Activated T-helper 9 cell treated with anti-CD3 and anti-CD28 coated beads, Interleukin-2, amount 50 U/mL, for 16 hours (primary cell): ENCODE measurements at places on chromosomes 12 and 14.

- no peak for DNase-seq
Observed at GRCh38 chr14:79076428-79076827, 906.3 kb downstream of the NRXN3 start.

- DNase-seq, result no peak
Observed at GRCh38 chr14:100989924-100990323, 86.4 kb upstream of the RTL1 start.

DNA sequence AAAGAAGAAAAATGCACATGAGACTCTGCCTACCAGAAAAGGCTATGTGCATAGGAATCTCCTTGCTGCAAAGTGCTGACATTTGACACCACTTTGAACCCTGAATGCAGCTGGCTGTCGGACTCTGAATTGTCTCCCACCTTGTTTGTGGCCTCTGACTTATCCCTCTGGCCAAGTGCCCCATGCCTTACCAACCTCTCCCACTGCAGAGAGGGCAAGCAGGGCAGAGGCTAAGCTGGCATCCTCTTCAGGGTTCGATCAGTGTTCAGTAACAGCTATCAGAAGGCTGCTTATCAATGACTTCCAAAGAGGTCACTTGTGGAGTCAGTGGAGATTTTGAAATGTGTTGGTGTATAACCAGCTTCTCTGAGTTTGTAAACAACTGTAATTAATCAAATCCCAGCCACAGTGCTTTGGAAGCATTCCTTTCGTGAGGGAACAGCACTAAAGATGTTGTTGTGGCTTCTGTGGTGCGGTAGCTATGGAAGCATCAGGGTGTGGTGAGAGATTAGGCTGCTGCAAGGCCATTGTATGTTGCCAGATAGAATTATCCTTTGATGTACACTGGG, 22.6 kb upstream of the BMP4 start:
- DNase-seq, result no peak

GRCh38 chr12:104935886-104936285, 22.2 kb downstream of the SLC41A2 start:
- DNase-seq, result no peak

DNA sequence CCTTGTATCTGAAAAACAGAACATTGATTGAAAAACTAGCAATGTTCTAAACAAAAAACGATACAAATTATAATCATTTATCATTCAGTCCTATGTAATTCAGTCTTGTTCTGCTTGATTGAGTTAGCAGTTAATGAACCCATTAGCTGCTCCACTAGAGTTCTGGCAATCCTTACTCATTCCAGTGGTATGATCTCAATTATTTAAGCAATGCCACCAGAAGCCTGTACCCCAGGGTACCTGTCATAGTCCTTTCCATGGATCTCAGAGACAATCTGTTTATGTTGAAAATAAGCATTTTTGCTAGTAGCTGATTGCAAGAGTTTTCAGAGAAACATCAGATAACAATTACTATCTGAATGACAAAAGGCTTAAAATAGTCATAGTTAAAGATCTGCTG, 115.9 kb downstream of the UNC79 start:
- no peak for DNase-seq

- DNase-seq, result no peak
Observed at GRCh38 chr14:91029456-91030217, 30.8 kb downstream of the RPS6KA5 start.

DNA sequence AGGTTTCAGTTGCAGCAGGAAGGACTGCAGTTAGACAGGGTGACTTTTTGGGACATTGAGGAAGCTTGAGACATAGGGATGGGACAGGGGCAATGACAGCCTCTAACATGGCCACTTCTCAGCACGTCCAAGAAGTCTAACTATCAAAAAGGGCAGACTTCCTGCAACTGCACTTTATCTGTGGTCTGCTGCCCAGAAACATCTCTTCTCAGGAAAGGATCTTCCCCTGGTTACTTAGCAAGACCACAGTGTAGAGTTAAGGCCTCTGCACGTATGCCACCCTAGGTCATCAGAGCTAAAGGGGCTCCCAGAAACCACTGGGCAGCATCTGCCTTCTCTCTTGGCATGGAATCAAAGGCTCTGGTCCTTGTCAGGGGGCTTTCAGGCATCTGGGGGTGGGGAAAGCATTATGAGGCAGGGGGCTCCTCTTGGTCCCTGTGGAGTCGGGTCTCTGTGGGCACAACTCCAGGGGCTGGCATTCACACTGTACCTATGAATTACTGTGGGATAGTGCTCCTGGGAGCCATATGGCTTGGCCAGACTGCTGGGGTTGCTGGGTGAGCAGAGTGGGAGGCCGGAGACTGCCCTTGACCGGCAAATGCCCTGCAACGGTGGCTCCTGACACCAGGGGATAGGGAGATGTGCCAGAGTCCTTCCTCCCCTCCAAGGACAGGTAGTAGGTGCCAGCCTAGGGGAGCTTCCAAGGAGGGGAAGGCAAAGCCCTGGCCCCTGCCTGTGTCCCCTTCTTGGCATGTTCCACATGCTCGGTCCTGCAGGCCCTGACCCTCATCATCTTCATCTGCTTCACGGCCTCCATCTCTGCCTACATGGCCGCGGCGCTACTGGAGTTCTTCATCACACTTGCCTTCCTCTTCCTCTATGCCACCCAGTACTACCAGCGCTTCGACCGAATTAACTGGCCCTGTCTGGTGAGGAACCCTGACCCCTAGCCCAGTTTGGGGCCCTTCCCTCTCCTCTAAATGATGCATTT, 1.0 kb downstream of the CMTM5 start:
- no peak for DNase-seq

- DNase-seq, result no peak
Observed at GRCh38 chr12:116615141-116615861, 56.1 kb downstream of the MAP1LC3B2 start.

- peak; percentile 51 for DNase-seq
Observed at GRCh38 chr14:91252871-91253794, 8.6 kb upstream of the GPR68 start.

DNA sequence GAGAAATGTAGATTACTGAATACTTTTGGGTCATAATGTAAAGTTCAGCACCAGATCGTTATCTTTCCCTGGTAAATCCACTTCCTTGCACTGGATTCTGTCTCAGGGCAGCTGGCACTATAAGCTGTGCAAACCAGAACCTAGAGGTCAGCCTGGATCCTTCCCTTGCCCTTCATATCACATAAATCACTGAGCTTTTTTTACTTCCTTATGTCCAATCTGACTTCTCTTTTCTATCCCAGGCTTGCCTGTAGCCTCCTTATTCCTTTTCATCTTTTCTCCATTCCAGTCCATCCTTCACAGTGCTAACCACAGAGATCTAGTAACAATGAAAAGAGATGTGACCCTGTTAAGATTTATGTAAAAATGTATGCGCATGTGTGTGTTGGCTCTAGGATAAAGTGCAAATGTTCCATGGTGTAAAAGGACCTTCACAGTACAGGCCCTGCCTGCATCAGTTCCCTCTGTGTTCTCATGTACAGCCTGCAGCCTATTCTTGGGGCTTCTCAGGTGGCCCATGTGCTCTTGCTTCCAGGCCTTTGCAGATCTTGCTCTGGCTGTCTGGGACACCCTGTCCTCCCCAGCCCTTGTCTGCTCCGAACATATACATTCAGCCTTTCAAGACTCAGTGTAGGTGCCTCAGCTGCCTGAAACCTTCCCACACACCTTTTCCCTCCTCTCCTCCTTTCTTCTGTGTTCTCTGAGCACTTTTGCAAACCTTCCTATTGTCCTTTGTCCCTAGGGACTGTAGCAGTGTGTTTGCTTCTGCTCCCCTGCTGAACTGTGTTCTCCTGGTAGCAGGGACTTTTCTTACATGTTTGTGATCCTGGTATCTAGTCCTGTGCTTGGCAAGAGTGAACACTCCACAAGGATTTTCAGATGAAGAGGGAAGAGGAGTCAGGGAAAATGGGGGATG, 30.0 kb downstream of the PELI2 start:
- DNase-seq, result no peak

DNA sequence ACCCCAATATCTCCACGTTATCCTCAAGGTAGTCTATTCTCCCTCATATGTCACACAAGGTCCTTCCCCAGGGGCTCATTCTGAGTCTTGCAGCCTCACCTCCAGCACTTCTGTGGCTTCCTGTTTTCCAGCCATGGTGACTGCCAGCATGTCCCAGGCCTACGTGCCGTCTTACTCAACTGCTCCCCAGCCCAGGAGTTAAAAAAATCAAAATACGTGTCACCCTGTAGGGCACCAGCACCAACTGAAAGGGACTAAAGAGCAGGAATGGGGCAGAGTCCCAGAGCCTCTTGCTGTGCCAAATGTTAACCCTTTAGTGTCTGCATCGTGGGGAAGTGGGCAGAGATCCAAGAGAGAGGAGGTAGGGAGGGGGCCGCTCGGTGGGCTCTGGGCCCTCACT, 37.0 kb upstream of the MED13L start:
- no peak for DNase-seq

DNA sequence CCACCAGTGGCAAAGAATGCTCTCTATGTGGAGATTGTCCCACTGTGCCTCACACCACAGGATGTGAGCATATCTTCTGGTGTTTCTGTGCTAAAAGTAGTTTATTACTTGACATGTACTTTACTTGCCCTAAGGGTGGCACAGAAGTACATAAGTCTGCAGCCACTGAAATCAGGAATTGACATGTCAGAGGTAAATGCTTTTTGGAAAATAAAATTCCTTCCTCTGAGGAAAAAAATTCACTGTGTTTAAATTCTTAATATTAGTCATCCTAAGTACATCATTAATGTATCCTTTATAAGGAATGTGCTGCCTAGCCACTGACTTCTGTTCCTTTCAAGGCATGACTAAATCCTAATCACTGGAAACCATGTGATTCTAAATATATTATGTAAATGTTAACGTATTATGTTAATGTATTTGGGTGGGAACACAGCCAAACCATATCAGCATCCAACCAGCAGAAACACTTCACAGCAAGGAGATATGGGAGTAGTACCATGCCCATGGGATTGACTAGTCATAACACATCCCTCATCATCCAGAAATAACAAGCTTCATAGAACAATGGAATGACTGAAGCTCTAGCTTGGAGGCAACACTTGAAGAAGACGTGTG, 239.7 kb upstream of the PPFIA2 start:
- DNase-seq, result no peak

GRCh38 chr14:58947814-58948445, 240.5 kb upstream of the DAAM1 start:
- no peak for DNase-seq

DNA sequence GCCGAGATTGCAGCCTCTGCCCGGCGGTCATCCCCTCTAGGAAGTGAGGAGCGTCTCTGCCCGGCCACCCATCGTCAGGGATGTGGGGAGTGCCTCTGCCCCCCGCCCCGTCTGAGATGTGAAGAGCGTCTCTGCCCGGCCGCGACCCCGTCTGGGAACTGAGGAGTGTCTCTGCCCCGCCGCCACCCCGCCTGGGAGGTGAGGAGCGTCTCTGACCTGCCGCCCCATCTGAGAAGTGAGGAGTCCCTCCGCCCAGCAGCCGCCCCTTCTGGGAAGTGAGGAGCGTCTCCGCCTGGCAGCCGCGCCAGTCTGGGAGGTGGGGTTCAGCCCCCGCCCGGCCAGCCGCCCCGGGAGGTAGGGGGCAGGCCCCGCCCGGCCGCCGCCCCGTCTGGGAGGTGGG, 544.0 kb downstream of the CCER1 start:
- no peak for DNase-seq

DNA sequence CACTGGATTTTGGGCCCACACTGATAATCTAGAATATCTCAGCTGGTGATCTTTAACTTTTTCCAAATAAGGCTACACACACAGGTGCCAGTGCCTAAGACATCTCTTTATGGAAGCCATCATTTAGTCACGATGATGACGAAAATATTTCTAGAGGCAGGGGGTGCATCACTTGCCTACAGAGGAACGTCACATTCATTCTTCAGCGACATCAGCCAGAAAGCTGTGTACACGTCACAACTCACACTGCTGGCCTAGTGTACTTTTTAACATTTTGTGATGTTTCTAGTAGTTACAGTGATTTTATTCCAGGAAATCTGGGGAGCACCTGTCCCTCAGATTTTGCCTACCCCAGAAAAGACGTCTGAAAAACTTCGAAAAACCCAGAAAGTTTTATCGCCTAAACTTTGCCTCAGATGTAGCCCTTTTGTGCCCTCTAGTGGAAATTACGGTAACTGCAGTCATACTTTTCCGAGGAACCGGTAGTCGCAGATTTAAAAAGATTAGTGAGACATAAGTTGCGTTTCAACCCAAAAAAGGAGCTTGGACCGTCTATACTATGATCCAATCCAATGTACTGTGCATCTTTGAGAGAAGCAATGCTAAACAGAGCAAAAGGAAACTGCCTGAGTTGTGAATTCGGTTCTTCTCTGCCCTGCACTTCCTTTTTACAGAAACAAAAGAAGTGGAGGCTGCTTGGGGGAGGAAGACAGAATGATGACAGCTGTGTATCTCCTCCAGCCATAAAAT, 64.3 kb upstream of the STON2 start:
- DNase-seq, result peak; percentile 10

DNA sequence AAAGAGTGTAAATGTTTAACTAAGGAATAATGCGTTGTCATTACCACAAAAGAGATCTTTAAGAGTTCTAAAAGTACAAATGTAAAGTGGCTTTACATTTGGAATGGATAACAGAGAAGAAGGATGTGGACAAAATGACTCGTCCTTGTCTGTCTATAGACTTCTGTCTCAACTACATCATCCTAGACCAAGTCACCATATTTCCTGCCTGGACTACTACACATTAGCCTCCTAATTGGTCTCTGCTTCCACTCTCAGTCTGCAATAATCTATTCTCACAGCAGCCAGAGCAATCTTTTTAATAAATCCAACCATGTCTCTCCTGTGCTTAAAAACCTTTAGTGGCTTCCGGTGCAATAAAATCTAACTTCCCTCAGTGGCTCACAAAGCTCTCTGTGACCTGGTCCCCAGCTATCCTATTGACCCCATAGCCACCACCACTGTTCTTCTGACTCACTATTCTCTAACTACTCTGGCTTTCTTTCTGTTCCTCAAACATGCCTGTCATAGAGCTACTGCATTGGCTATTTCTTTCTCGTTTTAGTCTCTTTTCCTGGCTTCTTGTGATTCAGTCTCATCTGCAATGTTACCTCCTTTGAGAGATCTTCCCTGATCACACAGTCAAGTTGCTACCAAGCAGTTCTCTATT, 91.1 kb downstream of the MYF5 start:
- DNase-seq, result no peak

DNA sequence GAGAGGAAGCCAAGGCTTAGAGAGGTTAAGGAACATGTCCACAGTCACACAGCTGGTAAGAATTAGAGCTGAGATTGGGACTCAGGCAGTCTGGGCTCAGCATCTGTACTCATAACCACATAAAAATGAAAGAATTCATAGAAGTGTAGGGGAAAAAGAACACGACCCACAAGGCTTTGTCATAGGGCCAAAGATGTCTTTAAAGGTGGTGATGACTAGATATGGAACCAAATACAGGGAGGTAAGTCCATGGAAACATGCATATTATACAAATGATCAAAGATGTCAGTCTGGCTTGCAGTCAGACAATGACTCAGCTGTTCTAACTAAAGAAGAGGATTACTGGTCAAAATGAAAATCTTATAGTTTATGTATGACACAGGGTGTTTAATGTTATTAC, 7.2 kb upstream of the SSPN start:
- DNase-seq, result no peak
